ENCODE measurements at places on chromosomes 2 and 18. TPM values are rescaled to one million over a fixed set of nuclear protein-coding genes. Genes with fewer than 3 reads are reported as not detected.

Gene DCC
- total RNA-seq: 0.09 TPM

Gene SEMA4F
- 3.6 TPM for total RNA-seq

DNA sequence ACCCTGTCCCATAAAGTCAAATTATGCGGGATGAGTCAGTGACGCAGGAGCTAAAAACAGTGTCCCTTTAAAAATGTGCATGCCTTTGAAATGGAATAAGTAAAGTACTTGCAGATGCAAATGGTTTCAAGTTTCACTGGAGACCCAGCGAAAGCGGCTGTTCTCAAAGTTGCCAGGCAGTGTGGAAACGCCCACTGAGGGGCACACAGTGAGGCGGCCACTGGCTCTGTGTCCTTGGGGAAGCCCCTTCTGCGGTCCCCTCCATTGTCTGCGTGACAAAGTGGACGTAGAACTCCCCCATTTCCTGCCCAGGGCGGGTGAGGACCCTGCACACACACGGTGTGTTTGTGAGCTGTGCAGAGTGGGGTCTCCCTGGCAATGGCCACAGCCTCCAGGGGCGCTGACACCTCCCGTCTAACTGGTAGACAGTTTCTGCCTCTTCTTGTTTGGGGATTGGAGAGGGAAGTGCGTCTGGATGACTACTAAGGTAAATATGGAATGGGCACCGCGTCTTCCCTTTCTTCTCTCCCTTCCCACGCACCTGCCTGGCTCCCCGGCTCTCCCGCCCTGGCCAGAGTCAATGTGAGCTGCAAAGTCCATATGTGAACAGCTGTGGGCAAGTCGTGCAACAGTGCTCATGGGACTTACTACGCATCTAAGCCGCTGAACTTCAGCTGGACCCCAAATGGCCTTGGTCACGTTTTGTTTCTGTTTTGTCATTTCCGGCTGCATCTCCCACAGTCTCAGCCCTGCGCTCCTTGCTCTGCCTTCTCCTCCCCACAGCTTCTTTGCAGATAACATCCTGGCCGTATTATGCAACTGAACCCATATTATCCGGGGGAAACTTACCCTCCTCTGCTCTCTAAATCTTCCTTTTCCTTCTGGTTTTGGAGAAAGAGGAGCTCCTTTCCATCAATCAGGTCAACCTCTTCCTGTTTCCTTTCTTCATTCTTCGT lies 33.7 kb upstream of the ZNF516 start:
- DNase-seq: peak; percentile 35

- DNase-seq: no peak
Measured at GRCh38 chr2:223633656-223634055, 31.5 kb upstream of the SCG2 start.

GRCh38 chr2:121994238-121995206 lies 239.1 kb downstream of the TSN start:
- no peak for DNase-seq

GRCh38 chr2:40165509-40165844 lies 286.4 kb downstream of the SLC8A1 start:
- DNase-seq: peak; percentile 61
